ENCODE measurements at places on chromosomes 1 and 21. TPM values are rescaled to one million over a fixed set of nuclear protein-coding genes. Genes with fewer than 3 reads are reported as not detected.

Gene CFAP74
- not detected for total RNA-seq

Gene APCS
- total RNA-seq = not detected

Gene ZNF695
- total RNA-seq = 4.7 TPM

Gene FNDC5
- total RNA-seq = not detected

Gene CDK18
- 4.6 TPM for total RNA-seq

Gene AMY1C
- total RNA-seq = not detected

Gene DISP3
- 0.29 TPM for total RNA-seq

Gene DCDC2B
- total RNA-seq = not detected

Gene FCRLB
- 3.6 TPM for total RNA-seq

Measured in epithelial cell of proximal tubule (primary cell).